IgD-negative memory B cell (primary cell): ENCODE measurements at places on chromosomes 7 and 10. TPM values are rescaled to one million over a fixed set of nuclear protein-coding genes. Genes with fewer than 3 reads are reported as not detected.

Gene HSPA14
- polyA plus RNA-seq, result 11.3 TPM

Gene CYP2W1
- polyA plus RNA-seq, result not detected

Gene DNAJC2
- 21.9 TPM for polyA plus RNA-seq

Gene MALRD1
- not detected for polyA plus RNA-seq

Gene ABCC2
- 0.33 TPM for polyA plus RNA-seq
